ENCODE measurements at places on chromosomes 5 and 9.

GRCh38 chr5:4981608-4982007, 158.5 kb upstream of the ADAMTS16 start:
- DNase-seq = no peak

GRCh38 chr9:7859701-7860334, 60.2 kb upstream of the DMAC1 start:
- no peak for DNase-seq

GRCh38 chr9:14993901-14994554, 83.8 kb upstream of the FREM1 start:
- no peak for DNase-seq

DNA sequence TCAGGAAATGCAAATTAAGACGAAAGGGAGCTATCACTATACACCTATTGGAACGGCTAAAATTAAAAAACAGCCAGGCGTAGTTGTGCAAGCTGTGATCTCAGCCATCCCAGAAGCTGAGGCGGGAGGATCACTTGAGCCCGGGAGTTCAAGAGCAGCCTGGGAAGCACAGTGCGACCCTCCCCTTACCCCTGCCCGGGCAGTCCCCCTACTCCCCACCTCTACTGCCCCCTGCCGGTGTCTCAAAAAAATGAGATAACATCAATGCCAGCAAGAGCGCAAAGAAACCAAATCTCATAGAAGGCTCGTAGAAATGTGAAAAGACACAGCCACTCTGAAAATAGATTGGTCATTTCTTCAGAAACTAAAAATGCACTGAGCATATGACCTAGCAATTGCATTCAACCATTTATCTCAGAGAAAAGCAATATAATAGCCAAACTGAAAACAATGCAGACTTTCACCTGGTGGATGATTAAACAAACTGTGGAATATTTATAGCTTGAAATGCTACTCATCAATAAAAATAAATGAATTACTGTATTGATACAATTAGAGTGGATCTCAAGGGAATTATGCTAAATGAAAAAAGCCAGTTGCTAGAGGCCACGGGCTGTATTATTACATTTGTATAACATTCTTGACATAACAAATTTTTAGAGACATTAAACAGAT, 20.6 kb downstream of the OR2V2 start:
- peak; percentile 52 for DNase-seq

DNA sequence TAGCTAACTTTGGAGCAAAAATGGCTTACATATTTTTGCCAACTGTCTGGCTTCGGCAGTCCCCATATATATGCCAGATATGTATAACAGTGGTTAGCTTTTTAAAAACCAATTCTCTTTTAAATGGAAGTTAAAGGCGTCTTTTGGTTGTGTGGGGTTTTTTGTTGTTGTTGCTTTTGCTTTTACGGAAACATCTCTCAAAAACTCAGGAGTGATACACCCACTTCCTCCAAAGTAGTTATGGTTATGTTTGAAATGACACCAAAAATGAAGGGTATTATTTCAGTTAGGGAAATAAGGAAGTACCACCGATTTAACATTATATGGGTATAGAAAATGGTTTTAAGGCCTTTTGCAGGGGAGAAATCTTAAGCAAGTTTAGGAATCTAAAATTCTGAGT, 2.3 kb downstream of the CNOT8 start:
- DNase-seq = no peak

GRCh38 chr5:124761010-124761409, 14.6 kb upstream of the ZNF608 start:
- no peak for DNase-seq

- no peak for DNase-seq
Measured at GRCh38 chr9:72649127-72649442, 127.7 kb downstream of the TMC1 start.

GRCh38 chr5:65721720-65722574, at the start of the genes NLN and SGTB:
Gene NLN (plus strand): TSS chr5:65722205. CDS start chr5:65722374, 169 bp downstream.
Gene SGTB (minus strand): TSS chr5:65722109. CDS start chr5:65720807, 1,302 bp downstream.
- peak; percentile 83 for DNase-seq

GRCh38 chr5:74833537-74834266, 32.5 kb downstream of the FAM169A start:
- DNase-seq = no peak

DNA sequence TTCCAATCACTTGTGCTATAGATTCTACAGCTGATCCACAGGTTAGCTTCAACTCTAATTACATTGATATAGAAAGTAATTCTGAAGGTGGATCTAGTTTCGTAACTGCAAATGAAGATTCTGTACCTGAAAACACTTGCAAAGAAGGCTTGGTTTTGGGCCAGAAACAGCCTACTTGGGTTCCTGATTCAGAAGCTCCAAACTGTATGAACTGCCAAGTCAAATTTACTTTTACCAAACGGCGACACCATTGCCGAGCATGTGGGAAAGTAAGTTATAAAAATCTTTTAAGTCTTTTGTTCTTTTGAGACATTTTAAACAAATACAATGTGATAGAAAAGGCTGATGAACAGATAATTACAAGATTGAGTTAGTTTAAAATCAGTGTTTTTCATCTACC, 30.9 kb downstream of the ZFYVE16 start:
- DNase-seq = no peak

GRCh38 chr5:107867266-107867665, 196.5 kb upstream of the EFNA5 start:
- DNase-seq = no peak

GRCh38 chr9:113581865-113582697, 118.6 kb downstream of the RGS3 start:
- peak; percentile 88 for DNase-seq

DNA sequence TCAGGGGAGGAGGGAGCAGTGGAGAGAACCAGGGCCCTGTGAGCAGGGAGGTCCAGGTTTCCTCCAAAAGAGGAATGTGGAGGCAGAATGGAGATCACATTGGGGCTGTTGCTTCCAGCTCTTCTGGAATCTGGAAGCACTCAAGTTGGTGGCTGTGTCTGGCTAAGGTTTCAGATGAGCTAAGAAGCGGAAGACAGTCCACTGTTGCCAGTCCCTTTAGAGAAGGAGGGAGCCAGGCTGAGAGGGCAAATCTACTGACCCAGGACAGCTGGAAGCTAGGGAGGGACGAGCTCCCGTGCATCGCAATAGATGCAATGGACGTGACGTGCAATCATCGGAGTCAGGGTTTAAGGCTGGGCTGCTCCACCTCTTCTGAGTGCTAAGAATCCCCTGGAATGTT, 71.2 kb downstream of the TENT4A start:
- DNase-seq = no peak

DNA sequence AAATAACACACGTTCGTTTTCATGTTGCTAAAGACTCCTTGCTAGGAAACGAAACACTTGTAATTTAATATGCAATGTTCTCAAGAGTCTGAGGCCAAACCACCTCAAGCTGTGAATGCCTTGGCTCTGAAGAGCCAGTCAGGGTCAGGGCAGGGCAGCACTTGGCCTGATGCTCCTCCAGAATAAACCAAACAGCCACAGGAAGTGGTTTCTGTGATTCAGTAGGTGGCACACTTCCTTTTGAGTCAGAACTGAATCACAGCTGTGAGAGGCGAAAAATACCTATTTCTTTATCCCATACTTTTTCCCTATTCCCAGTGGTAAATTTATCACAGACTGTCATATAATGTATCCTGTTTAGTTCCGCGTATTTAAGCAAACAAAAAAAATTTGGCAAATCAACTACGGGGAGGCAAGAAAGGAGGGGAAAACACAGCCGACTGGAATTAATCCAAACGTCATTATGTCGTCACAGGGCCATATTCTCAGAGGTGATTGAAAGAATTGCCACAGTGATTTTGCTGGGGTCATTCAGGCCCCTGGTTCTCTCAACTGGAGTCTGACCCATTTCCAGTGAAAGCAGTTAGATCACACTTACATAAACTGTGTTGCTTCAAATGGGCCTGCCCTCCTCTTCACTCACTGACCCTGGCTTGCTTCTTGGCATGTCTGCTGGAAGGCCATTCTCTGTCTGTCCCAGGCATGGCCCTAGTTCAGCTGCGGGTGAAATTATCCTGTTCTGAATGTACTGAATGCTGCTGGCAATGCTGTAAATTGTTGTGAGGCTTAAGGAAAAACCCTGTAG, 71.2 kb downstream of the ARRDC3 start:
- DNase-seq = no peak

GRCh38 chr9:97840521-97840920, 12.5 kb upstream of the FOXE1 start:
- no peak for DNase-seq

DNA sequence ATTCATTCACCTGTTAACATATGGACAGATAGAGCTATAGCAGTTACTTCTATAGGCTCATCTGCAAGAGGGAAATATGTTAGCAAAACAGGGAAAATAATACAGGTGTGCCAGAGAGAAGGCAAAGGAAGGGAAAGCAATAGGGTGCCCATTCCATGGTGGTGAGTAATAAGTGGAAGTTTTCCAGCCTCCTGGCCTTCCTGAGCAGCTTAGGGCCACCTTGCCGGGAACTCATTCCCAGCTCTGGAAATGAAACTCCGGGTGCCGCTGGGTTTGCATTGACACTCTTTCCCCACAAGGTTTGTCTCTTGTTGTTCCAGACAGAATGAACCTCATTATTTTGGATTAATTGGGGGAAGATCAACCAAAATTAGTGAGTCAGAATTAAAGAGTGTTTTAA, 58.4 kb downstream of the SLC1A3 start:
- no peak for DNase-seq
